ENCODE measurements at places on chromosomes 16 and 17.
A peak's percentile ranks its signal among the peaks of the same experiment; 100 is the strongest.

DNA sequence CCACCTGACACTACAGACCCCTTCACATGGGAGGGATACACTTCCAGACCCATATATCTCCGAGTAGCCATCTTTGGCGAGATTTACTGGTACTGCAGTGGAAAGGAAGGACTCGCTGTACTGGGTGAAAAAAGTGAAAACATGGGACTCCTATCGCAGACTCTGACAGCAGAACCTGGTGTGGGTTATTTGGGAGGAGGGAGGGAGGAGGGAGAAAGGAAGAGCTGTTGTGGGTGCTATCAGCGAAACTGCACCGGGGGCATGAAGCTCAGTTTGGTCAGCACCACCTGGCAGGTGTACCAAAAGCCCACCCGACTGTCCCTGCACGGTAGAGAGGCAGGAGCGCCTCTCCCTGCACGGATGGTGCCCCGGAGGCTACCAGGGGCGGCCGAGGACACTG, 5.0 kb downstream of the HBQ1 start:
- DNase-seq: no peak

- DNase-seq: no peak
Observed at GRCh38 chr16:28975158-28975599, 601 bp downstream of the SPNS1 start.

DNA sequence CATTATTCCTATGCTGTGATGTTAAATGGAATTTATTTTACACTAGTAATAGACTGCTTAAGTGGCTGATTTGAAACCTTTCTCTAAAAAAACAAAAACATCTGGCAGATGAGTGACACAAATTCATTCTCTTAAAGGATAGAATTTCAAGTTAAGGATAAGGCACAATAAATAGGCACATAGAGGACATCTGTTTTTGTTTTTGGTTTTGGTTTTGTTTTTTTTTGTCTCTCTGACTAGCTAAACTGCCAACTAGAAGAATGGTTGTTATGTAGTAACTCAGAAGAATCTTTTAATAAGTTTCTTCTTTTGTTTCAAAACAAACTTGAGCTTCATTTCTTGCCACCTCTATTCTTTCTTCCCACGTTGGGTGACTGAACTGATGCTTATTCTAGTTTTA, 5.1 kb upstream of the VPS4A start:
- DNase-seq: no peak

DNA sequence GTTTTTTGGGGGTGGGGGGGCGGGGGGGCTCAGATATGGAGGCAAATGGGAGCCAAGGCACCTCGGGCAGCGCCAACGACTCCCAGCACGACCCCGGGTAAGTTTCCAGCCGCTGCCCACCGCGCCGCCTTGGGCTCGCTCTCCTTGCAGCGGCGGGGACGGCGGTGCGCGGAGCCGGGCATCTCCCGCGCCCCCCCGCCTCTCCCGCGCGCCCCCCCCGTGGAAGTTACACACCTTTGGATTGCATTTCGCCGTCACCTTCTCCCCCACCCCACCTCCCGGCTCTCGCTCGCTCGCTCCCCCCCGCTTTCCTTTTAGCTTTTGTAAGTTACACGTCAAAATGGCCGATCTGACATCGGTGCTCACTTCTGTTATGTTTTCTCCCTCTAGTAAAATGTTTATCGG, 387 bp downstream of the MSI2 start:
- DNase-seq: peak; percentile 31

DNA sequence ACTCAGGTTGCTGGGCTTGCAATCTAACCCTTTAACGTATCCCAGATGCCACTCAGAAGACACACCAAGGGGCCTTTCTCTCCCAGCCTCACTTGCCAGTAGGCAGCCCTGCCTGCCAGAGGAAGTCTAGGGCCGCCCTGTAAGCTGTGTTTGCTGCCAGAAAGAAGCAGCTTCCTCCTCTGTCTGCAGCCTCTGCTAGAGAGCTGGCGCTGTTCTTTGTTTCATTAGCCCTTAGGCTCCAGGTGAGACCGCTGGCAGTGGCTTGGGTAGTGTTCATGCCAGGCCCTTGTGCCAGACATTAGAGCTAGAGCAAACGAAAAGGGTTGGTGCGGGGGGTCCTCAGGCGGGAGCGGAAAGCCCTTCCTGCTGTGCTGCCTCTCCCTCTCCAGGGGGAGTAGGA, 8.9 kb downstream of the CTRL start:
- DNase-seq: no peak

DNA sequence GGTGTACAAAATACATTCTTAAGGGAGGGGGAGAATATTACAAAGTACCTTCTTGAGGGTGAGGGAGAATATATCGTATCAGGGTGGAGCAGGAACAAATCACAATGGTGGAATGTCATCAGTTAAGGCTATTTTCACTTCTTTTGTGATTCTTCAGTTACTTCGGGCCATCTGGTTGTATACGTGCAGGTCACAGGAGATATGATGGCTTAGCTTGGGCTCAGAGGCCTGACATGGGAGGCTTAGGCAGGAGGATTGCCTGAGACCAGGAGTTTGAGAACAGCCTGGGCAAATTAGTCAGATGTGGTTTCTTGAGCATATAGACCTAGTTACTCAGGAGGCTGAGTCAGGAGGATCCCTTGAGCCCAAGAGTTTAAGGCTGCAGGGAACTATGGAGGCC, 13.1 kb downstream of the ODAD4 start:
- no peak for DNase-seq

DNA sequence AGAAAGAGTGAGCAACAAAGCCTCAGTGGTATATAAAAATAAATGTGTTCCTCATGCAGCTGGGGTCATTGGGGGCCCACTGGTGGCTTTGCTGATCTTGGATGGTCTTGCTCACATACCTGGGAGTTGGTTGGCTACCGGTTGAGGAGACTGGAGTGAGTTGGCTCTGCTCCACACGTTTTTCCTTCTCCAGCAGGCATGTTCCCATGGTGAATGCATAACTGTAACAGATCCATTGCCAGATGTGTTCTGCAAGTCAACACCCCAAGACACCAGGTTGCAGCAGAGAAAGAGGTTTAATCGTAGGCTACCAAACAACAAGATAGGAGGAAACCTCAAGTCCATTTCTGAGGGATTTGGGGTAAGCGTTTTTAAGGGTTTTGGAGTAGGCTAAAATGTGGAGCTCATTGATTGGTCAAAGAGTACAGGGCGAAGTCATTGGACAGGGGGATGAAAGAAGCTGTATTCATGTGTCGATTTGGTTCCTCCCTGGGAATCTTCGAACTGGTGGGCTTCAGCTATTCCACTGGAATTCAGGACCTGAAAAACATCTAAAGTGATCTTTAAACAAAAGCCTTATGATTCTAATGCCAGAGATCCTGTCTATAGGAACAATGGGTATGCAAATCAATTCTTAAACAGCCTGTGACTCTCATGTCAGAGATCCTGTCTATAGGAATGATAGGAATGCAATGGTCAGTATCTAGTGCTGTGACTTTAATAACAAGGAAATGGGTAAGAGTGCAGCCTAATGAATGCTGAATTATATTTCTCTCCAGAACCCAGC, 467.5 kb upstream of the C16orf82 start:
- DNase-seq: no peak

DNA sequence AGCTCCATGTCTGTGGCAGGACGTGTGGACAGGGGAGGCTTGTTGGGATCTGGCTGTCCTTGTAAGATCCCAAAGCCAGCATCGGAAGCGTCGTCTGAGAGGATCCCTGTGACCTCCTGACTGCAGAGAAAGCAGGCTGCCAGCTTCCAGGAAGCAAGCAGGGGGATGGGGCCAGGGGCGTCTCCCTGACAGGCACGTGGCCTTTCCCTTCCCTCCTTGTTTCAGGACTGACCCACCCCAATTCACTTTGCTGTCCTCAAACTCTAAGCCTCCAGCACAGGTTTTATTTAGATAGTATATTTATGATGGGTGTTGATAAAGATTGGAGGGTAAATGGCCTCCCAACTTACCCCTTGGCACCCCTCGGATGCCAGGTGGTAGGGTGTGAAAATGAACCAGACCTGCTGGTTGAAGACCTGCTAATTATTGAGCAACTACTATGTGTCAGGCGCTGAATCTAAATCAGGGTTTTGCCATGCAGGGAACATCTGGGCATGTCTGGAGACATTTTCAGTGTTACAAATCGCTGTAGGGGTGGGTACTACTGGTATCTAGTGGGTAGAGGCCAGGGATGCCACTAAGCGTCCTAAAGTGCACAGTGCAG, 24.5 kb downstream of the SOCS1 start:
- DNase-seq: no peak

DNA sequence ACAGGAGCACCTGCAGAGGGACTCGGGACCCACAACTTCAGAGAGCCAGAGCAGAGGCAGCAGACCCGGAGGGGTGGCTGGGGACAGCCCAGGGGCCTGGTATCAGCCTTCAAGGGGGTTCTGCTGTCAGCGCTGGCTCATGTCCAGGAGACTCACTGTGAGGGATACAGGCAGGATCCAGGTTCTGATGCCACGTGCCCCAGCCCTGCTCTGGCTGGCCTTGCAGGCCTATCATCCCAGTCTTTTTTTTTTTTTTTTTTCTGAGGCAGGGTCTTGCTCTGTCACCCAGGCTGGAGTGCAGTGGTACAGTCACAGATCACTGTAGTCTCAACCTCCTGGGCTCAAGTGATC, 9.0 kb upstream of the MTSS2 start:
- DNase-seq: no peak

DNA sequence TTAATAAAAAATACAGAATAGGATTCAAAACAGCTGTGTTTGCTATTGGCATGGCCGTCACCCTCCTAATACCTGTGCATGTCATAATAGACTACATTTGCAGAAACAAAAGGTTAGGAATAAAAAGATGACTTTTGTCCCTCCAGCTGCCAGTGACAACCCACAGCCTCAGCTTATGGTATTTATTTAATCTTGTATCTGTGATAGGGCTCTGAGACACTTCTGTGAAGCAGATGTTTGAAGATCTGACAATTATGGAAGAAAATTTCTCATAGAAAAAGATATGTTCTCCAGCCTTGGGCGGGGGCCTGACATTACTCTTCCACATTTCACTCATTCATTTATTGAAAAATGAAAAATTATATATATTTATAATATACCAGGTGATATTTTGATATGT, 62.2 kb downstream of the PITPNC1 start:
- no peak for DNase-seq

GRCh38 chr16:55773859-55774549, 58.9 kb downstream of the CES1 start:
- DNase-seq: no peak

DNA sequence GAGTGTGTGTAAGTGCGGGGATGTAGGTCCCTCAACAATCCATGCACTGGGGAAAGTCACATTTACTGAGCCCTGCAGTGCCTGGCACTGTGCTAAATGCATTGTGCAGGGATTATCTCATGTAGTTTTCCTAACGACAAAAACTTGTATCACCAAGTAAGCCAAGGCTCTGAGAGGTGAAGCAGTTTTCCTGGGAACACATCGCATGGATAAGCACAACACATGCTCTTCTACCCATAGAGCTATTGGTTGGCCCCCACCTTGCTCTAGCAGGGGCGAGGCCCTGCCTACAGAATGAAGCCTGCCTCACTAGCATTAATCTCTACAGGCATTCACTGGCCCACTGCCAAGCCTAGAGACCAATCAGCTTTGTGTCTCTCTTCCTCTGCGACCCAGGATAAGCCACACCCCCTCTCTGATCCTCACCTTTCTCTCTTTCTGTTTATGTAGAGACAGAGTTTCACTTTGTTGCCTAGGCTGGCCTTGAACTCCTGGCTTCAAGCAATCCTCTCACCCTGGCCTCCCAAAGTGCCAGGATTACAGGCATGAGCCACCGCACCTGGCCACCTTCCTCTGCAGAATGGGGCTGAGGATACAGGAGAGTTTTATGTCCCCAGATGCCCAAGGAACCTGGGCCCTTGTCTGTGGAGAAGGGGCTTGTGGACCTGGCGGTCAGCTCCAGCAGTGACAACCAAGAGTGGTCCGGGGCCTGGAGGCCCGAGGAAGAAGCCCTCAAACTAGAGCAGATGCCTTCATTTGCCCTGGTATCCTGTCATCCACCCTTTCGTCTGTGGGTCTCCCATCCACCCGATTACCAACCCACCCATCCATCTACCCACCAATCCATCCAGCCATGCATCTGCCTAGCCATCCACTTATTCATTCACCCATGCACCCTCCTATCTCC, 12.8 kb downstream of the CDH16 start:
- DNase-seq: peak; percentile 44

DNA sequence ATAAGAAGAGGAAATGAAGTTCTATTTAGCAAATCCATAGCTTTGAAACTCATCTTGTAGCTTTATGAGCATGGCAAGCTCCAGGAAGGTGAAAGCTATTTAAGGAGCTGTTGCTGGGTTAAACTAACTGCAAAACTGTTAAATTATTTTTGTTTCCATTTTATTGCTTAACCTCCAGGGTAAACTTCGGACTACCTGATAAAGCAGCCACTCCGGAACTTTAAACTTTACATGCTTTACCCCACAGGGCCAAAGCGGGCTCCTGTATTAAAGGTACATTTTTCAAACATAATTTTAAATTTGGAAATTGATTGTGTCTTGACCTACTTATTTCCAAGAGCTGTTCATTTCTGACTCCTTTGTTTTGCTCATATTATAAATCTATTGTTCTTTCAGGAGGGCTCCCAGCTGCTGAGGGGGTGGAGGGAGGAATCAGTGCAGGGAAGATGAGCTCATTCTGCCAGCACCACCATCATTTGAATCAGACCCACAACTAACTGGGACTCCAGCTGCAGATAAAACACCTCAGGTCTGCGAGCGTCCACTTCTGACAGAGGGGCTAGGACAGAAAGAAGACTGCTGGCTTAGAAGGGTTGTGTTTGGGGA, 157.9 kb downstream of the IRX3 start:
- DNase-seq: no peak

GRCh38 chr16:49446805-49447204, 73.2 kb downstream of the C16orf78 start:
- DNase-seq: no peak

- DNase-seq: no peak
Observed at GRCh38 chr17:43844241-43844640, 2.7 kb upstream of the CD300LG start.

DNA sequence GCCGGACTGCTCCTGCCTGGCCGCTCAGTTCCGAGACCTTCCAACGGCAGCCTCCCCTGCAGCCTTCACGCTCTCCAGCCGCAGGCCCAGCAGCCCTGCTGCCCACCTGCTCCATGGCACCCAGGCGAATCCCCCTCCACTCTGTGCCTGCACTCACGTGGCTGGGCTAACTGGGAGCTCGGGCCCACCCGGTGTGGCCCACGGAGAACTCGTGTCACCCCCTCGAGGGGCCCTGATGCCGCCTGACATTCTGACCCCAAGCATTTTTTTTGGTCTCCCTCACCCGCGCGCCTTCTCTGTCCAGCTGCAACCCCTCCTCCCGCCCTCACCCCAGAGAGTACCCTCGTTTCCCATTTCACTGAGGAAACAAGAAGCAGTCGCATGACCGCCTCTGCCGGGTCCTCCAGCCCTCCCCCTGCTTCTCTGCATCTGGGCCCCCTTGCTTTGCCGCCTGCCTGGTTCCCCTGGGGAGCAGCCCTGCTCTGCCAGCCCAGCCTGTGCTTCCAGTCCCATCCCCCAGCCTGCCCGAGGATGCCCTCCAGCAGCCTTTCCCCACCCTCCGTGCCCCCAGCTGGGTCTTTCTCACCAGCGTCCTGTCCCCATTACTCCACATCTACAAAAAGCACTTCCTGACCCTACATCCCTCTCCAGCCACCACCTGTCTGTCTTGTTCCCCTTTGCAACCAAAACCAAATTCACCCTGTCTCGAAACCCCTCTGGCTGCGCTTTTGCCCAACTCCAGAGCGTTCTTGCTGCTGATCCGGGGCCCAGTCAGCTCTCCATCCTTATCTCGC, 146.4 kb upstream of the CHMP6 start:
- DNase-seq: no peak

Data from CD4-positive, alpha-beta T cell treated with Interleukin-6 at 100 ng/mL for 8 hours (primary cell).